Spinal cord (tissue), 10 donors: ENCODE measurements at places on chromosomes 6 and 20. TPM values are rescaled to one million over a fixed set of nuclear protein-coding genes. Genes with fewer than 3 reads are reported as not detected.
A peak's percentile ranks its signal among the peaks of the same experiment; 100 is the strongest.

DNA sequence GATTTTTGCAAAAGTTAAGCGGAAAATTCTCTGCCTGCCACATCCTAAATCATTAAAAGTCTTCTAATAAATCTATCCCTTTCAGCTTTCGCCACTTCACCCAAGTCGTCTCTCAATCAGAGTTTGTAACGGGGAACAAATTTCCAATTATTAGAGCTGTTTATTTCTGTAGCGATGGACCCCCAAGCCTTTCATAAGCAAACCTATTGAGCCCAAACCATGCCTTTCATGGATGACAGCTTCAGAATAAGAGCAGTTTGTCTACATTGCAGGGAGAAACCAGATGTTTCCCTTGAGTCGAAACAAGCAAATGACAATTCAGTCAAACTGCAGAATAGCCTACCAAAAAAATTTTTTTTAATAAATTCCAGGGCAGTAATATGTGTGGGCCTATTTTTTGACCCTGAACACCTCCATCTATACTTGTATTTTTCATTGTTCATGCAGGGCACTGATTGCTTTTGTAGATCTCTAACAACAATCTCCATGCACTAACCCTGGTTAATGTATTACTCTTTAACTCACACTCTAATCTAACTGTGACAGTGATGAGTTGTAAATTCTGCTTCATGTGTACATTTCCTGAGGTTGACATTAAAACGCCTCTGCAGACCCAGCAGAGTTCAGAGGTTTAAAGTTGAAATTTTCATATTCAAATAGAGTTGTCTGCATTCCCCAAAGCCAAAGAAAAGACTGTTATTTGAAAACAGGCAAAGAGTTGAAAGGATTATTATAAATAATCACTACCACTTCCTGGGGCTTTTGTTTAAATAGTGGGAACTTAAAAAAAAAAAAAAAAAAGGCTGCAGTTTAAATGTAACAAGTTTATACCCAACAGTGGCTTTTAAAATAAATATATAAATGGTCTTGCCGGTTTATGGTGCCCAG is 64.5 kb downstream of the ATP9A start:
- peak; percentile 54 for DNase-seq

DNA sequence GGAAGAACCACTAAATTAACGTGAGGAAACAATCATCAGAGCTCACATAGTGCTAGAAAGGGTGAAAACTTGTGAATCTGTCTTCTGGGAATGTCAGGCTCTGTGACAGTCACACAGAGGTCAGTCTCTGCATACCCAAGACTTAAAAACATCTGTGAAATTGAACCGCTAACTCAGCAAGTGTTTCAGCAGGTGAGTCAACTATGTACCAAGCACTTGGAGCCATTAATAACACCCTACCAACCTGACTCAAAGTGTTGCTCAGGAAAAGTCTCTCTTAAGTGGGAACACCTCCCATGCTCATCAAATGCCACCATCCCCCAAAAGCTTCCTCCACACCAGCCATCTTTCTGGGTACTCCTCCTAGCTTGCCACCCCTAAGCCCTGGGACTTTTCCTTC is 92.3 kb upstream of the CARMIL1 start:
- DNase-seq, result no peak

- DNase-seq, result peak; percentile 11
Observed at GRCh38 chr6:50825375-50826036, 6.8 kb downstream of the TFAP2B start.

DNA sequence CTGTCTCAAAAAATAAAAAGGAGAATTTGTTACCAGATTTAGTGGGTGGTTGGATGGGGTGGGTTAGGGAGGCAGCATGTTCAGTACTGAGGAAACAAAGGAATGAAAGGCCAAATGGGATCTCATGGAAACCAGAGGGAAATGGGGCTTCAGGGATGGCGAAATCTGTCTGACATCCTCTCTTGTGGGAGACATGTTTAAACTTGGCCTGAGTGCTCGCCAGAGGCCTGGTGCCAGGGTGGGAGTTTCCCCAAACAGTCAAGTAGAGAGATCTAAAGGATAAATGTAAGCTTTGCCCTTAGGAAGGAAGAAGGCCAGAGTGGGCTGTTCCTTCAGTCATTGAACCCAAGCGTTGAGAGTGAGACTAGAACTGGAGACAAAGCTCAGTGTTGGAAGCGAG is 61.9 kb upstream of the AKIRIN2 start:
- no peak for DNase-seq

DNA sequence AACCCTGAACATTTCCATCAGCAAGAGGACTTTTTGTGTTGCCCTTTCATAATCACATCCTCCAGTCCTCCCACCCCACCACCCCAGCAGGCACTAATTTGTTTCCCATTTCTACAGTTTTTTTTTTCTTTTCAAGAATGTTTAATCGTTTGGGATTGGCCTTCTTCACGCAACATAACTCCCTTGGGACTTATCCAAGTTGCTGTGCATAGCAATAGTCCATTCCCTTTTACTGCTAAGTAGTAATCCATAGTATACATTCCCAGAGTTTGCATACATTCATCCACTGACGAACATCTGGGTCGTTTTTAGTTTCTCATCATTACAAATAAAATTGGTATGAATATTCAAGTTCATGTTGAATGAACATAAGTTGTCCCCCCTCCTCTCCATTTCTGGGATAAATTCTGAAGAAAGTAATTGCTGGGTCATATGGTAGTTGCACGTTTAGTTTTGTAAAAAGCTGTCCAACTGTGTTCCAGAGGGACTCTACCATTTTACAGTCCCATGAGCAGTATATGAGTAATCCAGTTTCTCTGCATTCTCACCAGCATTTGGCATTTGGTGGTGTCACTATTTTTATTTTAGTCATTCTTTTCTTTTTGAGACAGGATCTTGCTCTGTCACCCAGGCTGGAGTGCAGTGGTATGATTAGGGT is 90.8 kb downstream of the DOK5 start:
- DNase-seq, result no peak

PROCR gene
- 16.3 TPM for total RNA-seq

- no peak for DNase-seq
Observed at GRCh38 chr20:44448753-44449546, 26.7 kb upstream of the TTPAL start.

BRPF3 gene
- total RNA-seq, result 18.7 TPM
